8988T (cell line): ENCODE measurements at places on chromosomes 2 and 18.

DNA sequence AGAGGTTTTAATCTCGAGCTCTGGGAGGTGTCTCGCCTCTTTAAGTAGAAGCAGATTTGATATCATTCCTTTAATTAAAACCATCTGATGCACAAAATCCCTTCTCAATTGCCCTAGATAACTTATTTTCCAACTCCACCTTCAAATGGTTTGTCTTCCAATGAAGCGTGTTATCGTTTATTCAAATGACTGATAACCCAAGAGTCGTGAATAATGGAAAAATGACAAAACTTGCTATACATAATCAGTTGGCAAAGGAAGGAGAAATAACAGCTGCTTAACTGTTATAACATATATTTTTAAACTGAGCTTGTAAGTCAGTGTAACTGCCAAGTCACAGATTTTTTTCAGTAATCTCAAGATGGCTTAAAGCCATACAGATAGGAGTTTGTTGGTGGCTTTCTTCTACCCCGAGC lies 144.6 kb downstream of the QPCT start:
- no peak for DNase-seq

DNA sequence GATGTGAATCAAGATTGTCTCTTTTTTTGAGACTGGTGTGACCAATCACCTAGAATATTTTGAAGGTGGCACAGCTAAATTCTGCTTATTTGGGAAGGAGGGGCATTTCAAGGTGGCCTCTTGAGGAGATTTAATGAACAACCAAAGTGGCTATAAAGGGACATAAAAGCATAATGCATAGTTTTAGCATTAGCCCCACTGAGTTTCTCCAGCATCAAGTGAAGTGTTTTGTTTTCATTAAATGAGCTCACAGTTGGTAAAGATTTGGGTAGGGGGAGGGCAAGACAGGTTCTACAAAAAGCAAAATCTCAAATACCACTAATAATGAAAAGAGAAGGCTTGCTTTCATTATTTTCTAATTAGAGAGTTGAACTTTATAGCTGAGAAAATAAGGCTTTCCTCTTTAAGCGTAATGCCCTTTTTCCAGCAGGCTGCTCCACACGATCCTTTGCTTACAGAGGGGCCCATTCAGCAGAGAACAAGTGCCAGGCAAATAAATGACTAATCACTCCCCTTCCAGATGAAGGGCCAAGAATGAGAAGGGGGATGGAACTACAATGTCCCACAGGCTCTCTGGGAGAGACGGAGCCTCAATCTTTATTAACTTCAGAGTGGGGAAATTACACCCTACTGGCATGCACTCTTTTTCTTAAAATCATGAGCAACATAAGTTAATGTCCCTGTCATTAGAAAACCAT lies 35.9 kb downstream of the LHCGR start:
- no peak for DNase-seq

- DNase-seq: no peak
Measured at GRCh38 chr2:19484736-19485135, 126.3 kb upstream of the OSR1 start.

GRCh38 chr2:106080959-106081358 lies 113.1 kb downstream of the UXS1 start:
- no peak for DNase-seq

DNA sequence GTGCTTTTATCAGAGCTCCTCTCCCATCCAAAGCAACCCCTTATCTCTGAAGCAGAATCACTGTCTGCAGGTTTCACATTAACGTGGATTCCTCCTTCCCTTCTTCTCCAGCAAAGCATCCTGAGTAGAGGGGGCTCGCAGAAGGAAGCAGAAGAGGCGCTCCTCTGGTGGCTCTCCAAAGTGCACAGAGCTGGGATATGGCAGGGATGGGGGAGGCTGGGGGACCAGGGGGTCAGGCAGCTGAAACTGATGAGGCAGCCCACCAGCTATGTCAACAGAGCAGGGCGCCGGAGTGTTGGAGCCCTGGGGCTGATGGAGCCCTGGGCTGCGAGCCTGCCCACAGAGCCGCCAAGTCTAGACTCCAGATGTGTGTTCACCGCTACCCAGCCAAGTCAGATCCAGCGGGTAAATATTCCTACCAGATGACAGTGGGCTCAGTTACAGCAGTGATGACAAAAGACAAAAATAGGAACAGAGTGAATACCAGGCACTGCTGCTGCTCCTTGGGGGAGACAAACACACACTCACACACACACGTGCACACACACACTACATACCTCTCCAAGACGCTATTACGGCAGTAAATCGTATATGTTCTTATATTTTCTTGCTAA lies 678.3 kb upstream of the ID2 start:
- DNase-seq: no peak

- DNase-seq: no peak
Measured at GRCh38 chr2:10732924-10733565, 11.6 kb downstream of the ATP6V1C2 start.

- no peak for DNase-seq
Measured at GRCh38 chr18:420661-421246, 79.7 kb downstream of the COLEC12 start.

DNA sequence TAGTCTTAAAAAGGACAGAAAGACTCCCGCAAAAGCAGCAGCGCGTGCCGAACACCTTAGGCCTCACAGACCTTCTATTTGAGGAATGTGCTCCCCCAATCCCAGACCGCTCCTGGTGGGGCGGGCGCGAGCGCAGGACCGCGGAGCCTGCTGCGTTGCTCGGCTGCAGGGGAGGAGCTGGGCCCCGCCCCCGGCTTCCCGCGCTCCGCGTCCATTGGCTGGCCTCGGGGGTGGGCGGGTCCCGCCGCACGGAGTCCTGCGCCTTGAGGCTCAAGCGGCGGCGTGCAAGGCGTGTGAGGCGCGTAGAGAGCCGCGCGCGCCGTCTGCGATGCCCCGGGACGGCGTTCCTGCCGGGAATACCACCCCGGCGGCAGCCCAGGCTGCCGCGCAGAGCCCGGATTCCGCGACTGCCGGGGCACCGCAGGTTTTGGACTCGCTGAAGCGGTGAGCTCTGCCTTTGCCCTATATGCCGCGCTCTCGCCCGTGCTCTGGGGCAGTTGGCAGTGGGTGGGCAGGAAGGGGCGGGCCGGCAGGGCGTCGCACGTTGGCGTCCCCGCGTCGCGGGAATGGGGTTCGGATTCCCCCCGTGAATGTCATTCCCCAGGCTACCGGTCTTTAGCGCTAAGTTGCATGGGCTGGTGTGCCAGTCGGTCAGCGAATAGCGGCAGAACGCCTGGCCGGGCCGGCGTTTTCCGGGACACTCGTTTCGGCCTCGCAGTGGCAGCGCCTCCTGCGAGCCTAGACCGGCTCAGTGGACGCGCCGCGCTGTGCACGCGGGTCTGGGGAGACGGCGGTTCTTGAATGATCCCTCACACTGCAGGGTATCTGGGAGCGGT lies 49.6 kb upstream of the PAIP2B start:
- DNase-seq: peak; percentile 34

GRCh38 chr2:29612568-29612967 lies 308.8 kb downstream of the ALK start:
- DNase-seq: no peak

- no peak for DNase-seq
Measured at GRCh38 chr2:142234741-142235140, 103.9 kb upstream of the LRP1B start.

DNA sequence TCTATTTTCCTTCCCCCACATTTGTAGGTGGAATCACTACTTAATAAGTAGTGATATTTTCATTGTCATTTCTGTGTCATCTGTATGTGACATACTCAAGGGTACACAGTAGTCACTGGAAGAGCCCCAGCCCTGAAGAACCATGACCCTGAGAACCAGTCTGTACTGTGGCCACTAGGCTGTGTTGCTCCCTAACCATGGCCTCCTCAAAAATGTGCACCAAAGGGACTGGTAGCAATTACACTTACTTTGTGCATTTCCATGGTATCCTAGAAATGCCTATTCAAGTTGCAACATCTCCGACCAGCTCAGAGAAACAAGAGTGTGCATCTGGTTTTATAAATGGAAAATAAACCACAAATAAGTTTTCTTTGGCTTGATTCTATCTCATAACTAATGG lies 155.1 kb downstream of the DOCK10 start:
- DNase-seq: no peak

GRCh38 chr2:76413436-76413835 lies 702.7 kb upstream of the GCFC2 start:
- no peak for DNase-seq

GRCh38 chr18:10386956-10387355 lies 67.5 kb upstream of the APCDD1 start:
- no peak for DNase-seq

DNA sequence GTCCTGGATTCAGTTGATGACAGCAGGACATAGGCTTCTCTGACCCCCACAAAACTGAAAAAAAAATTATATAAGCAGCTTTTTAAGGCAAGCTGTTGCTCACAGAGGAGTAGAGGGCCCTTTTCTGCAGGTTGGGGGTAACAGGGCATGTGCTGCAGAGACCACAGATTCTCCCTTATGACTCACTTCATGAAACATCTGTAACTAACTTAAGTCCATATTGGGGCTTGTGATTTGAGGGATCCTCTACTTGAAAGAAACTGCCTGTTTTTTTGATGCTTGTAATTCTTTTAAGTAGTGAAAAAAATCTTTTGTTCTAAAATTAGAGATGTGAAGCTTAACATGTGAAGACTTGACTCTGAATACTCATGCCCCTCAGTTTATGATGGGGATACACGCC lies 33.4 kb downstream of the XRCC5 start:
- no peak for DNase-seq

DNA sequence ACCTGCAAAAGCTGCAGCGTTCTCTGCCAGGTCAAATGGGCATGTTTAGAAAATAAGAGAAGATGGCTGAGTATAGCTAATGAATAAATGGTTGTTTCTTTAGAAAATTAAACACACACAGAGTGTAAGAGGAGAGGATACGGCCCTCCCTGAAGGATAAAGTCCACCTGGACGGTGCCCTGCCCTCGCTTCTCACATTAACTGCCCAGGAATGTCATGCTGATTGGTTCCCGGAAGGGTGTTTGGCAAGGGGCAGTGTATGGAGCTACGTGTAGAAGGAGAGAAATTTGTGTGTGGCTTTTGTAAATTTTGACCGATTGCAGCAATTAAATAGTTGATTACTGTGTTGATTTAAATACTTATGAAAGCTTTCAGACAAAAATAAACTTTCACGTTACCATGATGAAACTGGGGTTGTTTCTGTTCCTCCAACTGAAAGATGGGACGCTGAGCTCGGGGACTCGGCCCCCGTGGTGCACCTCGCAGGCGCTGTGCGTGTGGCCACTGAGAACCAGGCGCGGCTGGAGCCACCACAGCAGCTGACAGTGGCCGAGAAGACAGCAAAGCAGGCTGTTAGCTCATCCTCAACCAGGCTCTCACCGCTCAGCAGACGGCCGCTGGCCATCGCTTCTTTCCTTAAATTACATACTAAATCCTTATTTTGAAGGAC lies 22.7 kb downstream of the MPPE1 start:
- no peak for DNase-seq

- DNase-seq: no peak
Measured at GRCh38 chr2:56077359-56077915, 106.4 kb upstream of the CCDC85A start.

GRCh38 chr2:193608451-193608850 lies 1413.7 kb upstream of the TMEFF2 start:
- DNase-seq: no peak

DNA sequence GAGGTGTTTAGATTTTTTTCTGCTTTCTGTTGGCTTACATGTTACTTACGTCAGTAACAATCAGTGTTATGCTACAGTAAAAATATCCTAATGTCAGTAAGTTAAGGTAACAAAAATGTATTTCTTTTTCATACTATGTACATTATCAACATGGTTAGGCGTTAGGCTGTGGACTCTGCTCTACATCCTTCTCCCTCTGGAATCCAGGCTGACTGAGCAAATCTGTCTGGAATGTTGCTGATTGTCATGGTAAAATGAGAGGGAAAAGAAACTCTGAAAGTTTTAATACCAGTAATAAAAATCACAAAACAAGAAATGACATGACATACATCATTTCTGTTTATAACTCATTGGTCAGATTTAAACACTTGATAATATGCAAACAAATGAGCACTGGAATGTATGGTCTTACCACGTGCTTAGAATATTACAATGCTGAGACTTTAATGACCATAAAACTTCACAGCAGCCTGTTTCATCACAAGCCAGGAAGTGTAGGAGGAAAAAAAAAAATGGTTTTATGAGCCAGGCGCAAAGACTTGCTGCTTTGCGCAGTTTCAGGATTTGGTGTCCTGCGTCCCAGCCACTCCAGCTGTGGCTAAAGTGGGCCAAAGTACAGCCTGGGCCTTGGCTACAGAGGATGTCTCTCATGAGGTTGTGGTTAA lies 252.4 kb downstream of the FSIP2 start:
- no peak for DNase-seq

DNA sequence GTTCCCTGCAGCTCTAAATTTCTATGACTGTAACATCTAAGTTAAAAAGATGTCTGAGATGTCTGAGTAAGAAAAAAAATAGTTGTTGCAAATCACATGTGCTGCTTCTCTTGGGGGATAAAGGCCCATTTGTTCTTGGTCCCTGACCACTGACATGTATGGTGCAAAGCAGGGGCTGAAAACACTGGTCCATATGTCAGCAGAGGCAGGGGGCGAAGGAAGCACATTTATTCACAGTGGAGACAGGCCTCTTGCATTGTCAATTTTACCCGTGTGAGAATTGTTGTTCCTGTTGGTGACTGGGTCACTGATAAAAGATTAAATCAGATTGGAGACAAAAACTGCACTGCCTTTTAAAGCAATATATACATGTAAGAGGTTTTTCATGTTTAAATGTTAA lies 38.8 kb downstream of the PRKCE start:
- DNase-seq: no peak

- no peak for DNase-seq
Measured at GRCh38 chr2:32632089-32632488, 4.2 kb downstream of the TTC27 start.

DNA sequence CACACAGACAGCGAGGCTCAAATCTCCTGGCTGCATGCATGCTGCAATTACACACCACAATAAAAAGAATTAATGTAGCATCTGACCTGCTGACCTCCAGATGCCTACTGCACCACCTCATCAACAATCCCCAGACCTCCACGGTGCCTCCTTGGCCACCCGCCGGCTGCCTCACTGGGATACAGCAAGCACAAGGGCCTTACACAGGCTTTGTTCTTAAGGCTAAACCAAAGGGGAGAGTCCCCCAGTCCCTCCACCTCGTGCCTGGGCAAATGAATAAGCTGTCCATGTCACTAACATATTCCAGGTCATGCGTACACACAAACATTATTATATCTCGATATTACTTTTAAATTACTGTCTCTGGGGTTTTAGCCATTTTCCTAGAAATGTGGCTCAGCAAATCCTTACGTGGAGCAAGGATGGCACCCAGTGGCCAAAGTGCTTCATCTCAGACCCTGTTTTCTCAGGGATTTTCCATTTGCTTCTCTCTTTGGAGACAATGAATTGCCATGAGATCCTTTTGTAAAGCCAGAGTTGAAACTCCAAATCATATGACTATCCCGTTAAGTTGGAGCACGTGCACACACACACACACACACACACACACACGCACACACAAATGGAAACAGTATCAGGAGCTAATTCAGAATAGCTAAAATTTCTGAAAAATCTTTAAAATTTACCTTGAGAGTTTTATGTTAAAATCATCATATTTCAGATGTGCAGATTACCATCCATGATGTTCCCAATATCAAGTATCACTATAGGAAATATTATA lies 313.8 kb downstream of the PDE11A start:
- no peak for DNase-seq

GRCh38 chr2:157874997-157875640 lies 1.0 kb downstream of the ACVR1 start:
- no peak for DNase-seq

GRCh38 chr2:111695441-111696007 lies 188.5 kb downstream of the ANAPC1 start:
- no peak for DNase-seq
